ENCODE measurements at places on chromosomes 11 and 22. TPM values are rescaled to one million over a fixed set of nuclear protein-coding genes. Genes with fewer than 3 reads are reported as not detected.

The C11orf42 gene
- total RNA-seq, result not detected

The CYTH4 gene
- total RNA-seq, result 0.23 TPM

The SMIM35 gene
- not detected for total RNA-seq

The CNTF gene
- total RNA-seq, result 0.90 TPM

The CTTN gene
- total RNA-seq, result 352 TPM

The PAX6 gene
- not detected for total RNA-seq

The PVALB gene
- not detected for total RNA-seq

The MAJIN gene
- total RNA-seq, result not detected

The DNAJB13 gene
- 0.15 TPM for total RNA-seq

The MPPED2 gene
- total RNA-seq, result not detected

The BTG4 gene
- total RNA-seq, result not detected

The CNIH2 gene
- not detected for total RNA-seq

The CLTCL1 gene
- total RNA-seq, result 12.0 TPM

The ISX gene
- total RNA-seq, result not detected

The TRIM29 gene
- total RNA-seq, result not detected

The MYO7A gene
- total RNA-seq, result 0.23 TPM

The NCF4 gene
- not detected for total RNA-seq

The CYP2D6 gene
- 0.12 TPM for total RNA-seq

The SCGB2A2 gene
- not detected for total RNA-seq

The PHOX2A gene
- total RNA-seq, result not detected

The DEUP1 gene
- not detected for total RNA-seq

The IGSF9B gene
- total RNA-seq, result under 0.01 TPM

The CD82 gene
- 36.3 TPM for total RNA-seq

The MS4A8 gene
- total RNA-seq, result not detected

The SLC22A12 gene
- not detected for total RNA-seq

The CLCF1 gene
- 3.9 TPM for total RNA-seq

The IGSF22 gene
- total RNA-seq, result 0.23 TPM

The OR8H2 gene
- not detected for total RNA-seq

The MYOD1 gene
- not detected for total RNA-seq

The SLC22A8 gene
- total RNA-seq, result not detected

The ZNRD2 gene
- total RNA-seq, result 43.3 TPM

The PRG2 gene
- 0.08 TPM for total RNA-seq

The GGTLC3 gene
- not detected for total RNA-seq

The SHANK2 gene
- total RNA-seq, result 0.30 TPM

The GLYAT gene
- not detected for total RNA-seq

The PNPLA5 gene
- total RNA-seq, result not detected

The PHF21B gene
- not detected for total RNA-seq

The CRYAB gene
- 40.8 TPM for total RNA-seq

The IFITM10 gene
- 0.82 TPM for total RNA-seq

The SLC15A3 gene
- 8.8 TPM for total RNA-seq

The KRTAP5-2 gene
- not detected for total RNA-seq

The KRTAP5-10 gene
- total RNA-seq, result not detected

The MMP10 gene
- 0.35 TPM for total RNA-seq

Measured in smooth muscle cell of the coronary artery (primary cell).